ENCODE measurements at places on chromosomes 12 and 14.
A peak's percentile ranks its signal among the peaks of the same experiment; 100 is the strongest.

- DNase-seq, result no peak
Measured at GRCh38 chr12:22406627-22407026, 72.1 kb upstream of the ST8SIA1 start.

- no peak for DNase-seq
Measured at GRCh38 chr12:7989827-7990491, 42.6 kb upstream of the FOXJ2 start.

DNA sequence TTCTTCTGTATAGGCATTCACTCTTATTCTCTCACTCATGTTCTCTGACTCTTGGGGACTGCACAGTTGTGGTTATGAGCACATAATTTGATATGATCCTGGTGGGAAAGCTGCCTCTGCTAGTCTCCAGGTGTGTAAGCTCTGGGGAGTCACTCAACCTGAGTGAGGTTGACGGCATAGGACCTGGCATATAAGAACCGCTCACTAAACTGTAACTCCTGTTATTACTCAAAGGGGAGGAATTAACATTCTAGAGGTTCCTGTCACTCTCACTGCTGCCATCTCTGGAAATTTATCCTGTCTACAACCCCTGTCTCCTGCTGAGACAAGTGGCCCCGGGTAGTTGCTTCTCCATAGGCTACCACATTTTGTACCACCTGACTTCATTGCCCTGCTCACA lies 14.0 kb downstream of the SRSF5 start:
- no peak for DNase-seq

GRCh38 chr14:45177076-45177475 lies 41.3 kb downstream of the FANCM start:
- no peak for DNase-seq

- DNase-seq, result peak; percentile 66
Measured at GRCh38 chr12:62799126-62799736, 135.7 kb downstream of the PPM1H start.

- DNase-seq, result no peak
Measured at GRCh38 chr14:94376976-94377865, 11.2 kb downstream of the SERPINA1 start.

GRCh38 chr12:5901416-5901815 lies 43.6 kb downstream of the ANO2 start:
- no peak for DNase-seq

DNA sequence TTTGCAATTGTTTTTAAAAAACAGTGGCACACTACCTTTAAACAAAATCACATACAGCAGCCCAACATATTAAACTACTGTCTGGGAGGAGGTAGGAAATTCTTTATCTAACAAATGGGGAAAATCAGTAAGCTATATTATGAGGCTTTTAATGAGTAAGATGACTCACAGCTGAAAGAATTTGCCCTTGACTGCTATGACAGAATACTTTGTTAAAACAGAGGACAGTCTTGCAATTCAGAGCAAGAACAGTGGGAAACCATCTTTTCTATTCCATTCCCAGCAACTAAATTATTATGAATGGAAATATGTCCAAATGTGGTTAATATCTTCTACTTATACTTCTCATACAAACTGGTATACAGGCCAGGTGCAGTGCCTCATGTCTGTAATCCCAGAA lies 49.2 kb upstream of the SGPP1 start:
- no peak for DNase-seq

DNA sequence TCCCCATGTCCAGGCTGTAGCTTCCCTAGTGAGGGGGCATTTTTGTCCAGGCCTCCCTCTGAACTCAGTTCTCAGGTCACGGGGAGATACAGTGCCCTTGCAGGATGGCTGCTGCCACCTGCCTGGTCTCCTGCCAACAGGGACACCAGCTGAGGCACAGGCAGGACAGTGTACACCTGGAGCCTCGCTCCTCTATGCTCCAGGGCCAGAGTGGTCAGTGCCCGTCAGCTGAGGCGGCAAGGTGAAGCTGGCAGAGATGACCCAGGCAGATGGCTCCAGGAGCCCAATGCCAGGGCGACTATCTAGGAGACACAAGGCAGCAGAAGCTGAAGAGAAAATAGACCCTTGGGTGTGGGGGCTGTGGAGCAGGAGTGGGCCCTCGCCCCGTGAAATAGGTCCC lies 12.6 kb downstream of the TUBA1C start:
- no peak for DNase-seq

- no peak for DNase-seq
Measured at GRCh38 chr12:123160801-123161487, 10.1 kb upstream of the PITPNM2 start.

- no peak for DNase-seq
Measured at GRCh38 chr12:24864796-24865125, 84.1 kb downstream of the BCAT1 start.

DNA sequence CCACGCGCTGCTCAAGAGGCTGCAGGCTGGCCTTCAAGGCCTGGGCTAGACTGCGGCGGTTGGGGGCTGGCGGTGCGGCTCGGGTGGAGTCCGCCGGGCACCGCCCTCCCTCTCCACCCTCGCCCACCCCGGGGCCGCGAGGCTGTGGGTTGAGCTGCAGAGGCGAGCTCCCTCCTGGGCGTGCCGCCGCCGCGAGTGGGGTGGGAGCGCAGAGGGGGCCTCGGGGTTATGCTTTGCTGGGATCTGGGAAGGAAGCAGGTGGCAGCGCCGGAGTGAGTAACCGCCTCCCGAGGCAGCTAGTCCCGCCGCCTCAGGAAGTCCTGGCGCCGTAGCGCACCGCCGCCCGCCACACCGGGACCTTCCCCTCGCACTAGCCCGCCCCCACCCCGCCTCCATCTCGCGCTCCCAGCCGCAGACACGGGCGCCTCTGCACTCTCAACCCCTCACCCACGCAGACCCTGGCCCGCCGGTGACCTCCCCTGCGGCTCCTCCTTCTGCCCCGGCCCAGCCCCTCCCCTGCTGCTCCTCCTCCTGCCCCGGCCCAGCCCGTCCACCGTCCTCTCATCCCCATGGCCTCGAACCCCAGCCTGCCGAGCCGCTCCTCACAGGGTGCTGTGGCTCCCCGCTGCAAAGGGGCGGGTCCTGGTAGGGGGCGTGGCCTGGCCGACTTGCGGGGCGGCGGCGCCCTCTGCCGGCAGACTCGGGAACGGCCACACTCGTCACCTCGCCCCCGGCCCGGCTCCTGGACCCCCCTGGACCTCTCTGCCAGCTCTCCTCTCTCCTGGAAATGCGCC lies 16.6 kb downstream of the TAMALIN start:
- DNase-seq, result no peak

DNA sequence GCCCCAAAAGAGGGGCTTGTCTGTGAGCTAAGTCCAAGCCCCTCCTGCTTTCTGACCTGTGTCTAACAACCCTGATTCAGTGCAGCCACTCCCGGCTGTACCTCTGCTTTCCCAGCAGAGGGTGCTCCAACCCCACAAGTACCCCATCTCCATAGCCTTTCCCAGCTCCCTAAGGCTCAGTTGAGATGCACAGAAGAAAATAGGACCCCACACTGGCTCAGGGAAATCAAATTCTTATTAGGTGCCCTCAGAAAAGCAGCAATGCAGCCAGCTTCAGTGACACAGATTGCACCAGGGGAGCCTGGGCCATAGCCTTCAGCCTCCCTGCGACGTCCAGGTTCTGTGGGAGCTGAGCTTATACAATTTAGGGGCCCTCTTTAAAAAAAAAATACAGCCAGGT lies 49.9 kb downstream of the LRRC74A start:
- DNase-seq, result peak; percentile 49

GRCh38 chr12:19244312-19244711 lies 114.8 kb downstream of the PLEKHA5 start:
- DNase-seq, result no peak

- no peak for DNase-seq
Measured at GRCh38 chr14:75067212-75067611, 2.2 kb upstream of the ZC2HC1C start.

DNA sequence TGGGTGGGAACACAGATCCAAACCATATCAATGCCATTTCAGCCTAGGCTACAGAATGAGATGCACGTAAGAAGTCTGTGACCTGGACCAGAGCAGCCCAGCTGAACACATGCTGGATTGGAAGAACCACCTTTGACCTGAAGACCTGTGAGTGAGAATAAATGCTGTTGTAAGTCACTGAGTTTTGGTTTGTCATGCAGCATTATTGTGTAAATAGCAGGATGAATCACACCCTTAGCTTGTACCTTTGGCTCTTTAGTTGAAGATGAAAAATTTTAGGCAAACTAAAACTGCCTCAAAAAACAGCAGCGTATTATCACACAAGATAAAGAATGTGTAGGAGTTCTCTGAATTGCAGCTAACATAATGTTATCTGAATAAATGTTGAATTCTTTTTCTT lies 199.4 kb upstream of the LRIG3 start:
- no peak for DNase-seq

- DNase-seq, result no peak
Measured at GRCh38 chr12:85733984-85734383, 102.2 kb downstream of the RASSF9 start.

DNA sequence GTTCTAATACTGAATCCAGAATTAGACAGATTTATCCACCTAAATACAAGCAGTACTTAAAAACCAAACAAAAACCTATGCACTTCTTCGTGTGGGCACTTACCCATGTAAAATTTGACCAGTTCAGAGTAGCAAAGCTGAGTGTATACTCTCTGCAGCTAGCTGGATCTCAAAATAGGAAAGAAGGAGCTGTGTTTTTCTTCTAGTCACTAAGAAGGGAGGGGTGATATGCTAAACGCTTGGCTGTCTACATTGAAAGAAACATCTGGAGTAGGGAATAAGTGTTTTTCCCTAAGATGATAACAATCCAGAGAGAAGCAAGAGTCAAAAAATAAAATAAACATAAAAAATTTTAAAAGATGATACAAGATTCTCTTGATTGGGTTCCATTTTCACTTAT lies 20.0 kb downstream of the RBMS2 start:
- no peak for DNase-seq

GRCh38 chr12:22271023-22271422 lies 63.5 kb downstream of the ST8SIA1 start:
- no peak for DNase-seq

DNA sequence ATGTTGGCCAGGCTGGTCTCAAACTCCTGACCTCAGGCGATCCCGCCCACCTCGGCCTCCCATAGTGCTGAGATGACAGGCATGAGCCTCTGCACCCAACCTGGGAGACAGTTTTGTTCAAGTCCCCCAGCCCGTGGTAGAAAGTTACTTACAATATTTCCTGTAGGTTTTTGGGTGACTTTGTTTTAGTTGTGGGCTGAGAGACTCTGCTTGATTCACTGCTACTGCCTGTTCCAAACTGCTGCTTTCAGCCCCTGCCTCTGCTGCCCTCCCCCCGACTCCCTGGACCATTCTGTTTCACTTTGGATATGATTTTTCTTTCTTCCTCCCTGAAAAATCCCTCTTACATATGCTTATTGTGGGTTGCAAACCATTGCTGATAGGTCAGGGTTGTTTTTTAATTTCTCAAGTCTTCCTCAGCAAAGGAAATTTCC lies 13.4 kb upstream of the PCNX1 start:
- no peak for DNase-seq

DNA sequence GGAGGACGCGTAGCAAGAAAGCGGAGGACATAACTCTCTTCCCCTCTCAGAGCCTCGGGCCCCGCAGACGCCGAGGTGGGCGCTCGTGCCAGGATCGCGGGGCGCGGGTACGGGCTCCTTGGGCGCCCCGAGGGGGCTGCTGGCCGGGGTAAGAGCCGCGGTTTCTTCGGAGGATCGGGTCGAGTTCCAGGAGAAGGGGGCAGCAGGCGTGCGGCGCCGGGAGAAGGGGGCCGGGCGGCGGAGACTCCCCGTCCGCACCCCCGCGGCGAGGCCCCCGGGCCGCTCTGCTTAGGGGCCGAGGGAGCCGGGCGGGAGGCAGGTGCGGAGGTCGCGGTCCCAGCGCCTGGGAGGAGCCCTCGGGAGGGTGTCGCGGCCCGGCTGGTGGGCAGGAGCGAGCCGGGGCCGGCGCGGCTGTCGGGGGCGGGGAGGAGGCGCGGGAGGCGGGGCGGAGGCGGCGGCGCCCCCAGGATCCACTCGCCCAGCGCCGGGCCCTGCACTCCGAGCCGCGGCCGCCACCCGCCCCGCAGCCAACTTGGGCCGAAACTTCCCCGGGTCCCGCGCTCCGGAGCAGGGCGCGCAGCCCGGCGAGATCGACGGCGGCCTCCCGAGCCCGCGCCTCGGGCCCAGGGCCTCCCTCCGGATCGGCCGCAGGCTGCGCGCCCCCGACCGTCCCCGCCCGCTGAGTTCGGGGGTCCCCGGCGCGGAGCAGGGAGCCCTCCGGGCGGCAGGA lies 64.4 kb downstream of the FBXL14 start:
- no peak for DNase-seq

DNA sequence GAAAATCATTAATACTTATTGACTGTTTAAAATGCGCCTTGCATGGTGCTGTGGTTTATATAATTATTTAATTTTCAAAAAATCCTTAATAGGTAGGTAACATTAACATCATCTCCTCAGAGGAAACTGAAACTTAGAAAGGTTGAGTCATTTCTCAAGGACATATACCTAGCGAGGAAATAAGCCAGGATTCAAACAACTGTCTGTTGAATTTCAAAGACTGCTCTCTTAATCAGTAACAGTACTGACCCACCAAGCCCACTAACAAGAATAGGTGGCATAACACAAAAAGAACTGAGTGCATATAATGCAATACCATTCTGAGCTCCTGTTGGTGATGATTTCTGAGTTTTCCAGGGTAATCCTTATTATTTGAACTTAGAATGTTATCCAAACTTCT lies 174.3 kb downstream of the SOX5 start:
- DNase-seq, result no peak

DNA sequence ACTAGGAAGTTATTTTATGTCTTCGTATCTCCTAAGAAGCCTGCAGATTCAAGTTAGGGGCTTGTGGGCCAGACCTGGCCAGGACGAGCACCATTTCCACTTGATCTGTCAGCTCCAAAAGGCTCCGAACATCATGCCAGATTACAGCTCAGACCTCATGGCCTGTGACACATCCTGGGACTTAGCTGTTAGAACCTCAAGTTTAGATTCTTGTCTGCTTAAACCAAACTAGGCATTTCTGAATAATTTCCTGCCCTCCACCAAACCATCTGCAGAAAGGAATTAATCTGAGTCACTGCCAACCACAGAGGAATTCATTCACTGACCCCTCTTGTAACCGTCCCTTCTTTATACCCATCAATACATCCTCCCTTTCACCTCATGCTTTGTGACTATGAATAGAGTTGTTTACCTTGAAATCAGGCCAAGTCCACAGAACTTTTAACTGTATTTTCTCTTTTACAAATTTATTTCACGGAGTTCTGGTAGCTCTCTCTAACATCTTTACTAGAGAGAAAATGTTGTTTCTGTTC lies 120.3 kb downstream of the FBXL14 start:
- DNase-seq, result no peak

GRCh38 chr12:120813588-120814153 lies 88.0 kb downstream of the ACADS start:
- no peak for DNase-seq

GRCh38 chr12:89469361-89469760 lies 55.2 kb downstream of the GALNT4 start:
- no peak for DNase-seq

DNA sequence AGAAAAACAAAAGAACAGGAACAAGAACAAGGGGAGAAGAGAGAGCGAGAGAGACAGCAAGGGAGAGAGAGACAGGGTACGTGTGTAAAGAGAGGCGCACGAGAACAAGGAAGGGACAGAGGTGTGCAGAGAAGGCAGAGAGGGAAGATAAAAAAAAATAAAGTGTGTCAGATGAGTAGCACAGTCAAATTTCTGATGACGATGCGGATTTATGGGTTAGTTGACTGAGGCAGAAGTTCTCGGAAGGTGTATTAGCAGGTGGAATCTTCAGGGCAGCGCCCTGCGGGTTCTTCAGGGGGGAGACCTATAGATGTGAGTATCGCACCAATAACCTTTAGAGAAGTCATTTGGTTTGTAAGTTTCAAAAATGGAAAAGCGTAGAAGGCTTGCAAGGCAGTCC lies 44.8 kb downstream of the PRKAB1 start:
- no peak for DNase-seq
